Cerebellar nuclear complex (tissue), 1 donor: ENCODE measurements at places on chromosomes 2 and 18.

DNA sequence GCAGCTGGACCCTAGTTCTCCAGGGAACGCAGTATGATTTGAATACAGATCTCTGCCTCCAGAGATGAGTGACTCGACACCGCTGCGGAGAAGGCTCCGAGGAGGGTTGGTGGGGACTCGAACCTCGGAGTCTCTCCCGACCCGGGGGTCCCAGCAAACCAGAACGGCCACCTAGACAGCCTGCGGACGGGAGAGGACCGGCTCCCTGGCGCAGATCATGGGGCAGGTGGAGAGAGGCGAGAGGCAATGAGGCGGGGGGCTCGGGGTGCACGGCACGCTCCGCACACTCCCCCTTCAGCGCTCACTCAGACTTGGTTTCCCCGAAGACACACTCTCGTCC, 12.6 kb downstream of the DYSF start:
- DNase-seq = no peak

GRCh38 chr2:20333738-20334137, 16.9 kb downstream of the PUM2 start:
- DNase-seq = no peak

DNA sequence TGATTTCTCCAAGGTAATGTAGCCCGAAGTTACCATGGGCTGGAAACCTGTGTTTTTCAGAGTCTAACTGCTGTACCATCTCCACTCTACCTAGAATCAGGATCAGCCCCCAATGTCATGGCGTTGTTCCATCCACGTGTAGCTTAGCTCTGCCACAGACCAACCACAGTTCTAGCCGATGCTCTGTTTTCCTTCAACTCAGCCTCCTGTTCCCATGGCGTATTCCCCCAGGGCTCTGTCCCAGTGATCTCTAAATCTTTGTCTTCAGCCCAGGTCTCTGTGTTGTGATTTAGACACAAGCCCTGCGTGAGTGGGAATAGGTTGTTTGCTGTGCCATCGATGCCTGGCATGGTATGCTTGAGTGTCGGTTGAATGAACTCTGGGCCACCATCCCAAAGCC, 53.4 kb downstream of the LPIN1 start:
- no peak for DNase-seq

DNA sequence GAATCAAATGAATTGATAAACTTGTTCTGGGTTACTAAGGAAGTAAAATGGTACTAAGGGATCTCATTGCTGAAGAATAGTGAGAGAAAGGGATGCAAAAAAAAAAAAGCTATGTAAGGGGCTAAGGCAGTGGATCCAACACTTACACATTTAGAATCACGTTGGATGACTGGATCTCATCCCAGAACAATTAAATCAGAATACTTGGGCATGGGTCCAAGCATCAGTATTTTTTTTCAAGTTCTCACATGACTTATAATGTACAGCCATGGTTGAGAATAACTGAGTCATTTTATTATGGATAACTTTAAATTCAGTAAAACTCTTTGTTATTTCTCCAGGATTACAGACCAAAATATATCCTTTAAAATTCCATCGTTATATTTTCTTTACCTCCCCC, 8.5 kb downstream of the DSC1 start:
- DNase-seq = no peak

- no peak for DNase-seq
These were observed 483.0 kb upstream of the ID2 start for GRCh38 chr2:8198766-8199382.

- DNase-seq = no peak
These were observed 37.2 kb upstream of the CFAP36 start for GRCh38 chr2:55482186-55482884.

DNA sequence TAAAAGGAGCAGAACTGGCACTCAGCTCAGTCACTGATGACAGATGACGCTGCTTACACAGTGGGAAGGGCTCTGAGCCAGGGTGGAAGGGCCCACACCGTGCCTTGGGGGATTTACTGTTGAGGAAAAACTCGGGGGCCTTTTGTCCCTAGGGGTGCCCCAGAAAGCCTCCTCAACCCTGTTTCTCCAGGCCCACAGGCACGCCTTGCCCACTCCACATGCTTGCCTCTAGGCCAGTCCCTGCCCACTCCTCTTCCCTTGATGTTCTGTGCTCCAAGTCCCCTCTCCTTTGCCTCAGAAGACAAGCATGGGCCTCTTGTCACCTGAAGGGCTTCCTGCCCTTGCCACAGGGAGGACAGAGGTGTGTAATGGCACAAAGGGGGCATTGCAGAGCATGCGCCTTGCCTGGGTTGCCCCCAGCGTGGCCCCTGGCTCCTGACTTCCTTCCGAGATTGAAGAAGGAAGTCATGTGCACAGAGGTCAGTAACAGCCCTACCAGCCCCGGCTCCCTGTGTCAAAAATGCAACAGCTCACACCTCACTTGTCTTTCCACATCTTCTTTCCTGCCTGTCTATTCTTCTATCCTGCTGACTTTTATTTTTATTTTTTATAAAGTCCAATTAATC, 65.1 kb downstream of the LIPG start:
- no peak for DNase-seq

- no peak for DNase-seq
These were observed 140.1 kb upstream of the B3GNT2 start for GRCh38 chr2:62055724-62056336.

DNA sequence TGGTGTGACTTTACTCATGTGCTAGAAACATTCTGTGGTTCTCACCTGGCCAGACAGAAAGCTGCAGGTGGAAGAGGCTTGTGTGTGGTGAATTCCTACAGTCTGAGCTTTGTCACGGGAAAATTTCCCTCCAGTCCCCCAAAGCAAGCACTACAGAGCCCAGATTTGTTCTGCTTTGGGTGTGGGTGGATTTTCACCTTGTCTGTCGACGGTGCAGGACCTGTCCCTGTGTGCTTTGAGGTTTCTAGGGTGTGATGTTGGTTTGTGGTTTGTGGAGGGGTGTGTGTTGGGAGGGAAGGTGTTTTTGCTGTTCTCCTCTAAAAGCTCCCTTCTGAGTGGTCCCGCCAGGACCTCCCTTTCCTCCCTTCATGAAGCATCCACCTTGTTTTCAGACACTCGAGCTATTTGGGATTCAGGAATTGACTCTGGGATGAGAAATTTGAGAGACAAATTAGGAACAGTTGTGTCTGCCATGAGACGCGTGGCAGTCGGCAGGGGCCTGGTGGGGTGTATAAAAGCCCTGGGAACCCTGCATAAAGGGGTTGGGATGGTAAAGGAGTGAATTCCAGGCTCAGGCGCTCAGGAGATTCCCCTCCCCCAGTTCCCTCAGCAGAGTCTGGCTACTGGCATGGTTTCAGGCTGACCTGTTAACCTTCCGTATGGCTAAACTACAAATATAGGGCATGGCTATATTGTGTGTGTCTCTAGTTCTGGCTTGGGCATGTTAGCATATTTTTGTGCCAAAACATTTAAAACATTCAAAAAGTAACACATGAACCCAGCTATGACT, 65.5 kb downstream of the DGKD start:
- DNase-seq = no peak

DNA sequence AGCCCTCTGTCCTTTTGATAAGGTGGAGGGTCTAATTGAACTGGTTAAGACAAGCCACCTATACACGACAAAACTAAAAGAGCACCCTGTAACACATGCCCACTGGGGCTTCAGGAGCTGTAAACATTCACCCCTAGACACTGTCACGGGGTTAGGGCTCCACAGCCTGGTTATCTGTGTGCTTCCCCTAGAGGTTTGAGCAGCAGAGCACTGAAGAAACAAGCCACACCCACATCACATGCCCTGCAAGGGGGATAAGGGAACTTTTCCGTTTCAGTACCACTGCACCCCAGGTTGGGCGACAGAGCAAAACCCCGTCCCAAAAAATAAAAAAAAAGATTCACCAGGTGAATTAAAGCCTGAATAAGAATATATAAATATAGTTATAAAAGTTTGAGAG, 913.7 kb upstream of the ACVR2A start:
- DNase-seq = no peak

- no peak for DNase-seq
These were observed 1603.8 kb upstream of the ACVR2A start for GRCh38 chr2:146241023-146241422.

DNA sequence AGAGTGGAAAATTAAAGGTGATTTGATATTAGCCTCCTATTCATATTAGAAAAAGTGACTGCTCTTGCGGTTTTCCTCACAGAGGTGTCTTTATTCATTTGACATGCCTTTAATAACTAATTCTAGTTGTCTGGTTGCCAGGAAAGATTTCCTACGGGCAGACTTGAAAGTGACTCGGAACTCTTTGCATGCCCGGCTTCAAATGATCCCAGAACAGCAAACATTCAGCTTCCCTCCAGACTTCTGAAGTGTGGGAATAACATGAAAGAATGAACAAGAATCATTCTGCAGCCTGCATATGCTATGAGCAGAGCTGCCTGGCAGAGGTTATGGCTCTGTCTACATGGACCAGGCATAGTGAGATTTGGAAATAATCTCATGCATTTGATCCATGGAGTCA, 89.6 kb upstream of the PKDCC start:
- no peak for DNase-seq

DNA sequence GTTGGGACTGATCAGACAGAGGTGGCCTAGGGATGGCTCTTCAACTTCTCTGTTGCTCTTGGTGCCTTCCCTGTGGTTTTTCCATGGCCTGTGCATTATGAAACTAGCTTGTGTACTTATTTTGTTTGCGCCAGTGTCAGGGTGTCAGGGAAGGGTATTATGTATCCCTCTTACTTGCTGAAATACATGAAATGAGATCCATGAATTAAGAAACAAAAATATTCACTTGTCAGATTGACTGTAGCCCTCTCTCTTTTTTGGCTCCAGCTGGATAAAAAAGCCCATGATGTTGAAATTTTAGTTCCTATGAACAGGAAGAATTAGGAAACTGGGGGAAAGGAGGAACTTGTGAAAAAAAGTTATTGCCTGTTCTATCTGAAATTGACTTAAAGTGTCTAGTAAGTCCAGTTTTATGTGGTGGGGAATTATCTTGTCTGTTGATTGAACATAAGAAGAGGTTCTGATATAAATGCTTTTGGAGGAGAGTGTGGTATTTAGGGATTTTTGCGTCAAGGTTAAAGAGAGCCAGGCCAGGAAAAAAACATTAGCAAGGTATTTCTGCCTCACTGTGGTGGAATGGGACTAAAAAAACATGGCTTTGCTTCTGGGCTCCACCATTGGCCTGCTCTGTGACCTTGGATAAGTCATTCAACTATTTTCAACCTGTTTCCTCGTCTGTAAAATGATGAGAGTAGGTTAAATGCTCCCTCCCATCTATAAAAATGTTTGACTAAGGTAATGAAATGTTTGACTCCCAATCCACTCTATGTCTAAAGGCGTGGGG, 12.0 kb downstream of the UGP2 start:
- DNase-seq = no peak

DNA sequence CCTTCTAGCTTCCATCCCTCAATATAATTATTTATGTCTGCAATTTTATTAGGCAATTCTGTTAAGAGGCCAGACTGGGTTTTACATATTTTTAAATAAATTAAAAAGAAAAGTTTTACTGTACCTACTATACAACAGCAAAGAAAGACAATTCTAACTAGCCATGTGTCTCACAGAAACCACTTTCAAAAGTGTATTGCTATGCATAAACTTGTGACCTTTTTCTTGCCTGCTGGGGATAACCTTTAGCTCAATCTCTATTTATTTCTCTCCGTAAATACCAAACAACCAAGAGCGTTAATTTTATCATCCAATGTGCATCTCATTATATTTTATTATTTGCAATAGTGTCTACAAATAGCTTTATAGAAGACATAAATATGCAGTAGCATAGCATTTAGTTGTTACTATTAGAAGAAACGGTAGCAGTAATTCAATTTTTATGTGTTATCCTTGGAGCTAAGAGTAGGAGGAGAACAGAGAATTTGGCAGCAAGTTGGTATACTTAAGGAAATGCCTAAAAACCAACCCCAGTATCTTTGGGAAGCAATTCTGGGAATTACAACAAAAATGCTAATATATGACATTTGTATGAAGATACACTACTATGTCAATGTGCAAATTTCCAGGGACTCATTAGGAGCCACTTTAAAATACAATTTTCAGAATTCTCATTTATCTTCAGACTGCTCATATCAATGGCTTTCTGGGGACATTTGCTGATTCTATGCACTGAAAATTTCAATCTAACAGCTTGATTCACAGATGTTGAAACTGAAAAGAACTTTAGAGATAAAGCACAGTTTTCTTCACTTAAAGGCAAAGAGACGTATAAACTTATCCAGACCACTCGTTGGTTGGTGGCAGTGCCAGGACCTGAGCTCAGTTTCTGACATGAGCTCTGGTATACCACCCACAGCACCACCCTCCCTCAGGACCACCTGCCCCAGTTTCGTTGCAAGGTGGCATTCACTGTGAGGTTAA, 23.0 kb upstream of the RTN4 start:
- no peak for DNase-seq

GRCh38 chr2:1591978-1592907, 152.1 kb downstream of the PXDN start:
- DNase-seq = no peak

DNA sequence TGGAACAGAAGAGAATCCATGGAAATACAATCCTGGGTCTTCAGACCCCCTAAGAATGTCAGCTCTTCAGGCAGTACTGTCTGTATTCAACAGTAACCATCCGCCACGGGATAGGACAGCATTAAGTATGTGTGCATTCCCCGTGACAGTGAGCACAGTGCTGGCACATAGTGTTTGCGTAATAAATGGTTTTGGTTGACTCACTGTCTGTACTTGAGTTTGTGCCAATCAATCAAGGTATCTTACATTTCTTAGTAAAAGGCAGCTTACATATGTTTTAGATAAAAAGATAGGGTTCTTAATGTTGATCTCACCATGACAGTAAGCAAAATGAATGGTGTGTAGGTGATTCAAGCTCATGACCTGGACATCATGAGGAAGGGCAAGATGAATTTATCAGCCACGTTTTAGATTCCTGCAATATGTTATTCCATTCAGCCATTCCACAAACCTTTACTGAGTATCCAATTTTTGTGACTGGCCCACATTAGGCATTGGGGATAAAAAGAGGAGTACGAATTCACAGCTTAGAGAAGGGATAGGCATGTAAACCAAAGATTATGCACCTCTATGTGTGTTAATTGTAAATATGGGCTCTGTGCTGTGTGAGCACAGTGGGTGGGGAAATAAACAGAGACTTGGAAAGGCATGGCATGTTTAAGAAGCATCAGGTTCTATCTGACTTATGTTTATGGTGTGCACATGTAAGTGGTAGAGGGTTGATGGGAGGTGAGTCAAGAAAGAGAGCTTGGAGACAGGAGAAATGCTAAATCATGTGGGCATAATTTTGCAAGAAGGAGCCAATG, 258.8 kb downstream of the SLC8A1 start:
- no peak for DNase-seq

DNA sequence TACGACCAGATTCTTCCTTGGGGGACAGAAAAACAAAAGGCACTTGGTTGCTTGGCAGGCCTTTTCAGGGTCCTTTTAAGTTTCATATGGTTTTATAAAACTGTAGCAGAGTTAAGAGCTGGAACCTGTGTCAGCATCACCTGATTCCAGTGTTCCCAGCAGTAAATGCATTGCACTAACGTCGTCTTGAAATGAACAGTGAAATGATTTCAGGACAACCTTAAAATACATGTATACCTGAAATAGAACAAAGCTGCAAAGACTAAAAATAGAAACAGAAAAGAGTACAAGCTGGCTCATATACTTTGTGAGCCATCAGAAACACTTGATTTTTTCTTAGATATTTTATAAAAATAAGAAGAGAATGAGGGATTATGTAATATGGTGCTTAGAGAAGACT, 51.9 kb downstream of the ACSL3 start:
- DNase-seq = no peak
